ENCODE measurements at places on chromosomes 4 and X.

- peak; percentile 78 for DNase-seq
Observed at GRCh38 chrX:24838629-24839028, 144.9 kb downstream of the POLA1 start.

- peak; percentile 84 for DNase-seq
Observed at GRCh38 chrX:69493193-69493592, 10.9 kb upstream of the NALF2 start.

GRCh38 chr4:81914623-81915022 lies 442.9 kb upstream of the RASGEF1B start:
- no peak for DNase-seq

- DNase-seq: no peak
Observed at GRCh38 chr4:110621839-110622751, 782 bp downstream of the PITX2 start.

- DNase-seq: peak; percentile 49
Observed at GRCh38 chrX:101619364-101619763, 1.6 kb upstream of the ARMCX6 start.

- DNase-seq: no peak
Observed at GRCh38 chr4:31290836-31291235, 570.7 kb downstream of the PCDH7 start.

DNA sequence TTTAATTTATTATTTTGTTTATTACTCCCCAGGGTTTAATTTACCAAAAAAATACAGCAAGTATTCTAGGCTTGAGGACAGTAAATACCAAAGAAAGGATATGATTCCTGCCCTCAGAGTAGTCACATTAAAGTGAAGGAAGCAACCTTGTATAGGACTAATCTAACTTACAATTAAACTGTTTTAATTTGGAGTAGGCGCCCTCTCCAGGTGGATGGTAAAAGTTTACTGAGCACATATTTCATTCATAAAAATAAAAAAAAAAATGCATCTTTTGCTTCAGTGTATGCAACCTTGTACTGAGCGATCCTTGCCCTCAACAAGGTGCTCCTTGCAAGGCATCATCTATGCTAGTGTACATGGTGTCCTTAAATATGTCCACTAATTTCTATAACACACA lies 72.0 kb upstream of the MAGEB16 start:
- peak; percentile 48 for DNase-seq

GRCh38 chrX:41596596-41596995 lies 92.2 kb upstream of the GPR34 start:
- no peak for DNase-seq

GRCh38 chr4:2259541-2260343 lies 2.2 kb downstream of the MXD4 start:
- DNase-seq: no peak

- DNase-seq: no peak
Observed at GRCh38 chrX:123859409-123859845, 426 bp upstream of the XIAP start.

DNA sequence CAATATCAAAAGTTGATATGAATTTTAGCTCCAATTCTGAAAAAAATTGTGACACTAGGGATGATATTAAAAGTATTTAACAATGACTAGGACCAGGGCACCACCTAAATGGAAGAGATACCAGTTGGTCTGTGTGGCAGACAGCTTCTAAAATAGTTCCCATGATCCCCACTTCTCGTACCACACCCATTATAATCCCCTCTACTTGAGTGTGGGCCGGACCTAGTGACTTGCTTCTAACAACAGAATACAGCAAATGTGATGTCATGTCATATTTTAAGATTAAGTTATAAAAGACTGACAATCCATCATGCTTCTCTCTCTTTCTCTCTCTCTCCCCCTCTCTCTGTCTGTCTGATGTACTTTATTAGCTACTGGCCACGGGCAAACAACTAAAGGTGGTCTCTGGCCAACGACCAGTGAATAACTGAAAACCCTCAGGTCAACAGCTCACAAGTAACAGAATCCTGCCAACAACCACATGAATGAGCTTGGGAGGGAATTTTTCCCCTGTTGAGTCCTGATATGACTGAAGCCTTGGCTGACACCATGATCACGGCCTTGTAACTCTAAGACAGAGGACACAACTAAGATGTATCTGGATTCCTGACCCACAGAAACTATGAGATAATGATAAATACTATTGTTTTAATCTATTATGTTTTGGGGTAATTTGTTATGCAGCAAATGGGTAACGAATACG lies 34.4 kb downstream of the FAM13A start:
- no peak for DNase-seq

DNA sequence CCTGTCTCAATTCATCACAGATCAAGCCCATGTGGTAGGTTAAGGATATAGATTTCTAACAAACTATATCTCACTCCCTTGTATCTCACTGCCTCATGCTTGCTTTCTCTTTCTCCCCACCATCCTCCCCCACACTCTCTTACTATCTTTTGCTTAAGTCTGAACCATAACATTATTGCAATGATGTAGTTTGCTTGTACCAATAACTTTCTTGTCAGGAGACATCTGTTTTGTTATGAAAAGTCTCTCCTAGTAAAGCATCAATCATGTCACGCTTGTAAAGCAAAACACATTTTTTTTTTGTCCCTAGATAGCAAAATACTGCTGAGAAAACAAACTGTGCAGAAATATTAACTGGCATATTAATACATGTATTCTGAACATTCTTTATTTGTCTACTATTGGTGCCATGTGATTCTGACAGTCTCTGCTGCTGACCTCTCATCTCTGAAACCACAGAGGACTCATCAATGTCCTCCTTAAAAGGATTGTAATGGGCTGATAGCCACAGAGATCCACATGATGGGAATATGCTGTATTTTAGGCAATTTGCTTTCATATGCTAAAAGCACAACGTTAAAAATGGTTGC lies 217.5 kb downstream of the VEGFC start:
- no peak for DNase-seq

GRCh38 chrX:83077606-83078005 lies 430.5 kb upstream of the POU3F4 start:
- no peak for DNase-seq

DNA sequence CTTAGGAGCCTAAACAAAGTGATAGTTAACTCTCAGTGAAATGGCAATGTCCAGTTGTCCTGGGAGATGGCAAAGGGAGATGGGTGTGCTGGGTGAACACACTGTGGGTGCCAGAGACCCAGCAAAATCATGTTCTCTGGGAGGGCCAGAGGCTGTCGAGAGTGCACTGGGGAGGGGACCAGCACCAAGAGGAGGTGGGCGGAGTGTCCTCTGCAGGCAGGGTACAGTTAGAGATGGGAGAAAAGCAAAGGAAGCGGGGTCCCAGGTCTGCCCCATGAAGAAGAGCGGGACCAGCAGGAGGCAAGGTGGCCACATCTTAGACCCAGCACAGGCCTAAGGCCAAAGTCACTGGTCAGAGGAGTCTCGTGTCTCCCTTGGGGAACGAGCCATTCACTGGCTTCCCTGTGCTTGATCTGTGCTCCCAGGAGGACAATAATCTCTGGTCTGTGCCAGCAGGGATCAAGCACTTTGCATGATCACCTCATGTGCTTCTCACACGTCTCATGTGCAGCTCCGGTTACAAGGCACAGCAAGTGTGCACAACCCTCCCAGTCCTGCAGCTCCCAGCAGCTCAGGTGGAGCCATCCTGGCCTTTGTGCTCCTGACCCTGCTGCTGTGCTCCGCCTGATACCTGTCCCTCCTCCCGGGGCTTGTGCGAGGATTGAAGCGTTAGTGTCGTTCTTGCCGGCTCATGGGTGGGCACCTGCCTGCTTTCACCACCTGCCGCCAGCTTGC lies 100.9 kb downstream of the FAM53A start:
- DNase-seq: no peak
